Putamen (tissue), 1 donor: ENCODE measurements at places on chromosomes 3 and 15.

DNA sequence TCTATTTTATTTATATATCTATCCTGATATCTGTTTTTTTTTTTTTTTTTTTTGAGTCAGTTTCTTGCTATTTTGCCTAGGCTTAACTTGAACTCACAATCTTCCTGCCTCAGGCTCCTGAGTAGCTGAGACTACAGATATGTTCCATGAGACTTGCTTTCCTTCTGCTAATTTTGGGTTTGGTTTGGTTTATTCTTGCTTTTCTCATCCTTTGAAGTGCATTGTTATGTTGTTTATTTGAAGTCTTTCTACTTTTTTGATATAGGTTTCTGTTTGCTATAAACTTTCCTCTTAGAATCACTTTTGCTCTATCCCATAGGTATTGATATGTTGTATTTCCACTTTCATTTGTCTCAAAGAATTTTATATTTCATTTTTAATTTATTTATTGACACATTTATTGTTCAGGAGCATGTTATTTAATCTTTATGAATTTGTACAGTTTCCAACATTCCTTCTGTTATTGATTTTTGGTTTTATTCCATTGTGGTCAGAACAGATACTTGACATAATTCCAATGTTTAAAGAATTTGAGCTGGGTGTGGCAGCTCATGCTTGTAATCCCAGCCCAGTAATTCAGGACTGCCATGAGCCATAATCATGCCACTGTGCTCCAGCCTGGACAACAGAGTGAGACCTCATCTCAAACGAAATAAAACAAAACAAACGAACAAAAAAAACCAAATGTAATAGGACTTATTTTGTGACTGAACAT lies 62.3 kb upstream of the PLSCR4 start:
- DNase-seq: no peak

DNA sequence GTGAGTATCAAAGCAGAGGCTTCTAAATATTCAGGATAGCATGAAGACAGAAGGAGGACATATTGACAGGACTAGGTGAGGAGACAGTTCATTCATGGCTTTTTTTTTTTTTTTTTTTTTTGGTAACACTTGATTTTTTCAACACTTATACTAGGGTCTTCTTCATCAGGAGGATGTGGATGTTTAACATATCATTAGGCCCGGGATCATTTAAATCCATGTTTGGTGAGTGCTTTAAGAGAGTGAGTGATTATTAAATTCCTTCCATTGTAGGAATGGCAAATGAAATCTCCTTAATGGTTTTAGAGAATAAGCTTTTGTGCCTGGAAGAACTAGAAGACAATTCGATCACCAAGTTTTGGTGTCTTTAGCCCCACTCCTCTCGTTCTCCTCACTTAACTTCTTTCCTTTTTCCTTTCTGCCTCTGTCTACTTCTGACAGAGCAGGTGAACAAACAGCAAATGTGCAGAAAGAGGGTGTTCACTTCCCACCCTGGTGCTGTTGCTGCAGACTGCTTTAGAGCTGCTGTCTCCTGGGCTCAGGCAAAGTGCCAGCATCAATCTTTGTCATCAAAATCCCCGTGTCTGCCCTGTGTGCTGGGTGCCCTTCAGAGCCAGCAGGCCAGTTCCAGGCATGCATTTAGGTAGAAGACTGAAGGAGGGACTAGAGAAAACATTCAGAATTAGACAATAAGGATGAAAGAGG lies 35.6 kb upstream of the RAB11A start:
- DNase-seq: no peak

- DNase-seq: no peak
Measured at GRCh38 chr3:57586778-57587177, 10.4 kb downstream of the ARF4 start.

GRCh38 chr15:27454281-27455075 lies 483.5 kb downstream of the GABRG3 start:
- no peak for DNase-seq

- no peak for DNase-seq
Measured at GRCh38 chr3:104316118-104316517, 1050.6 kb upstream of the ALCAM start.

- no peak for DNase-seq
Measured at GRCh38 chr15:71612397-71612722, 198.0 kb upstream of the NR2E3 start.

DNA sequence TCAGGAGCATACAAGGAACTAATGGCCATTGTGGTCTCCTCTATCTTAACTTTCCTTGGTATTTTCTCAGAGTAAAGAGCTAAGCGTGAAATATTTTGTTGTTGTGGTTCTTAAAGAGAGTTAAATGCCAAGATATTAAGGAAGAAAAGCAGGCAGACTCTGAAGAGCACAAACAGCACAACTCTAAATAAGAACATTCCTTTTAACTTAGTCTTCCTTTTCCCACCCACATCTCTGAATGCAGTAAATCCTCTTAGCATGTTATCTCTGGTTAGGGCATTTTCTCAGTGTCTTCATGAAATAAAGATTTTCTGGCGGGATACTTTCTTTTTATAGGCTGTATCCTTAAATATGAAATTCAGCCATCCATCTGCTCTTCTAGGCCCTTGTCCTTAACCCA lies 1.5 kb downstream of the GPR87 start:
- DNase-seq: no peak

- DNase-seq: no peak
Measured at GRCh38 chr3:151225040-151225975, 22.3 kb upstream of the GPR171 start.

- no peak for DNase-seq
Measured at GRCh38 chr15:29792426-29793159, 29.7 kb downstream of the TJP1 start.

GRCh38 chr3:129777806-129778205 lies 115.7 kb downstream of the TMCC1 start:
- DNase-seq: peak; percentile 33

DNA sequence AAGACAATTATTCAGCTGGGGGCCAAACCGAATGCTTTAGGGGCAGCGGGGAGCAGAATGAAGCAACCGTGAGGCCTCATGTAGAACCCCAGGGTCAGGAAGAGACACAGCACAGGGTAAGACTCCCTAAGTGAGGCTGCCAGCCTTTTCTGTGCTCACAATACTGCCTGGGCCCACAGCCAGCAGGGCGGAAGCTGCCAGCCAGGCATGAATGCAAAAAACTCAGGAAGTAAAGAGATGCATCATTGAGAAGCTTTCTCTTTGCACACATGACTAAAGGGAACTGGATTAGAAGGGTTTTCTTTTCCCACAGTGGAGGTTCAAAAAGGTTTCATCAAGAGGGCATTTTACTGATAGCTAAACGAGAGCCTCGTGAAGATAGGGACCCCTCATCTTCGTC lies 33.3 kb downstream of the CA12 start:
- DNase-seq: peak; percentile 59

DNA sequence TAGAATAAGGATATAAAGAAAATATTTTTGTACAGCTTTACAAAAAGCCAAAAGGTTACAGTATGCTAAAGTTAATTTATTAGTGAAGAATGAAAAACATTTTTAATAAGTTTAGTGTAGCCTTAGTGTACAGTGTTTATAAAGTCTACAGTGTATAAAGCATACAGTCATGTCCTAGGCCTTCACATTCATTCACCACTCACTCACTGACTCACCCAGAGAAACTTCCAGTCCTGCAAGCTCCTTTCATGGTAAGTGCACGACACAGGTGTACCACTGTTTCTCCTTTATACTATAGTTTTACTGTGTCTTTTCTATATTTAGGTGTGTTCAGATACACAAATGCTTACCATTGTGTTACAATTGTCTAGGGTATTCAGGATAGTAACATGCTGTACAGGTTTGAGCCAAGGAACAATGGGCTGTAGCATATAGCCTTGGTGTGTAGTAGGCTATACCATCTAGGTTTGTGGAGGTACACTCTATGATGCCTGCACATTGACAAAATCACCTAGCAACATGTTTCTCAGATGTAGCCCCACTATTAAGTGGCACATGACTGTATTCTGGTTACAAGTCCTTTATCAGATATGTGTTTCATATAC lies 197.1 kb upstream of the KBTBD8 start:
- no peak for DNase-seq

DNA sequence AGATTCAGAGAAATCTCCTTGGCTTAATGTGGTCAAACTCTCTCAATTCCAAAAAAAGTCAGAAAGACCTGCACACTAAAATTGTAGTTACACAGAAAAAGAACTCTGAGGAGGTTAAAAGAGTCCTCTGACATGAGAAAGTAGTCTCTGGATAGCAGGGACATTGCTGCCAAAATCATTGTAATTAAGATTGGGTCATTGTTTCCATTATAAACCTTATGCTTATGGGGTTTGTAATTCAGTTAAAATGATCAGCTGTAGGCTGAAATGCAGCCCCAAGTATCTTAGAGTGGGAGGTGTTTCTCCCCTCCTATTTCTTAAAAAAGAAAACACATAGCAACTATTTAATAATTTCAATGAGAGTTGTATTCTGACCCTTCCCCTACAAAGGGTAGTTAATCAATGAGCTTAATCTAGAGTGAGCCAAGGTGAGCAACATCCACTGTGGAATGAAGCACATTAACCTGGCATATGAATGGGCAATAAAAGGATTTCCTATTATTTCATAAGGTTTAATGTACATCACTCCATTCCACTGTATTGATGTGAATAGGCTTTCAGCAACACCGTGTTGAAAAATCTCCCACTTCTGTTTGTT lies 406.9 kb downstream of the TIGIT start:
- DNase-seq: no peak

GRCh38 chr3:184239221-184239620 lies 9.5 kb downstream of the ALG3 start:
- DNase-seq: no peak

DNA sequence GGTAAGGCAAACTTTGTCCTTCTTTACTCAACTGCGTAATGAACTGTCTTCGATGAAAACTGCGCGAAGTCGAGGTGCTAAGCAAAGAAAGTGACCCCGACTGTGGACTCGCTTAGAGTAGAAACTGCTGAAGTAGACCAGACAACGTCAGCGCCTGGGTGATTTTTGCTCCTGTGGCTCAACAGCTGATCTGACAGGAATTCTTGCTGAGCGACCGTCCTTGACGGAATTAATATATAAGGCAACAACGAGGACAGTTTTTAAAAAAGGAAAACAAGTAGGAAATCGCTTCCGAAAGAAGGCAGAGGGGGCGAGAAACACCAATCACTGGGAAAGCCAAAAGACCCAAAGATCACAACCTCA lies 541 bp downstream of the RPS27L start:
- peak; percentile 17 for DNase-seq

DNA sequence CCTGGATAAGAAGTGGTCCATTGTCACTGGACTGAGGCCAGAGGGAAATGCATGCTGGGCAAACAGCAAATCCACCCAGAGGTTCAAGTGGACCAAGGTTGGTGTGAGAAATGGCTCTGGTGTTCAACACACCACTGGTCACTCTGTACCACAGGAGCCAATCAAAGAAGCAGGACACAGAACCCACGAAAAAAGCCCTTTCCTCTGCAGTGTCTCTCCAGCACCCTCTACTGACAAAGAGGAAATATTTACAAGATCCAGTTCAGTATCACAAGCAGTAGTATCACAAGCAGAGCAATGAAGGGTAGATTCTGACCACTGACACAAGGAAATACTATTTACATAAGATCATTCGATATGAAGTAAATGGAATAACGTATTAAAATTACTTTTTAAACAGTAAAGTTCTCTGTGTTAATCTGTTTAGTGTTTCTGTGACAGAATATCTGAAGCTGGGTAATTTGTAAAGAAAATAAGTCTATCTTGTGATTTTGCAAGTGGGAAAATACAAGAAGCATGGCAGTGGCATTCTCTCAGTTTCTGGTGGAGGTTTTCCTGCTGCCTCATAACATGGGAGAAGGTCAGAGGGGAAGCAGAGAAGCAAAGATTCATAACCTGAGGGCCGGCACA lies 390.7 kb downstream of the EFHB start:
- peak; percentile 27 for DNase-seq

DNA sequence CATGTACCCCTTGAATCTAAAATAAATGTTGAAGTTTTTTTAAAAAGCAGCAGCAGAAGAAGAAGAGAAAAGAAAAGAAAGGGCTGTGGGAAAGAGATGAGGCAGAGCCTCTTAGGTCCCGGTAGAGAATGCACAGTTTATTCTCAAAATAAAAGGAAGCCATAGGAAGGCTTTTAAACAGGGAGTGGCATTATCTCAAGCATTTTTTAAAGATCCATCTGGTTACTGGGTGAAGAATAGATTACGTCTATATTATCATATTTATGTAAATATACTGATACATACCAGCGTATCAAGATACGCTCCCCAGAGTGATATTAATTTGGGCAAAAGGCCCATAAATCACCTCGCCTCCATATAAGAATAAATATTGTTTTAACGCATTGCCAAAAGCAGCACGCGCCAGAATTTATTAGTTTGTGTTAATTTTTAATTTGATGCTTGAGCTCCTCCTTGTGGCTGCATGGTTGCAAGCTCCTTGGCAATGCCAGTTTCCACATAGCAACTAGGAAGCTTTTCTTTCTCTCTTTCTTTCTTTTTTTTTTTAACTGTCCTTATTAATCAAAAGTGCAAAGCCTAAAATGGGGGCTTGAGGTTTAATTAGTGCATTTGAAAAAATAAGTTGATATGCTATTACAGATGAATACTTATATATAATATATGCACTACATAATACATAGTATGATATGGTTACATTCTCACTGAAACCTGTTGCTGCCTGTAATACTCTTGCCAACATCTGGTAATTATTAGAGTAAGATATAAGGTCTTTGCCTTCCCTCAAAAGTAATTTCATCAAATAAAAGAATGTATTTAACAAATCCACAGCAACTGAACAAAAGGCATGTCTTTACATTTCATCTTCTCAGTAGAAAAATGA lies 242.8 kb upstream of the UBE2E2 start:
- DNase-seq: peak; percentile 39

DNA sequence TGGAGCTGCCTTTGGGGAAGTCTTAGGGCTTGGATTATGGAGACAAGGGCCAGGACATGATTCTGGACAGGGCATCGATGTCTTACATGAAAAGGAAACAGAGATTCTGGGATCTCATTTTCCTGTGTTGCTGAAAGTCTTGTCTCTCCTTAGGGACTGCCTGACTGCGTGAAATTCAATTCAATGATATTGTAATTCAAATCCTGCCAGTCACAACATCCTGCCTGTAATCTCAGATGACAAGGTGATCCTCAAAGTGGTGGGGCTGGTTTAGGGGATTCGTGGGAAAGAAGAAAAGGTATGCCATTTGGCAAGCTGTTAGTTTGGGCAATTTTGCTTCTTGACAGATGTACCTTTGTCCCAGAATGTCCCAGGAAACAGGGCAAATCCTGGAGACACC lies 129.1 kb downstream of the KBTBD8 start:
- no peak for DNase-seq

GRCh38 chr3:71300951-71301393 lies 282.6 kb downstream of the FOXP1 start:
- DNase-seq: no peak

- DNase-seq: no peak
Measured at GRCh38 chr15:56776839-56777238, 43.5 kb upstream of the ZNF280D start.
